ENCODE measurements at places on chromosomes 4 and X.

DNA sequence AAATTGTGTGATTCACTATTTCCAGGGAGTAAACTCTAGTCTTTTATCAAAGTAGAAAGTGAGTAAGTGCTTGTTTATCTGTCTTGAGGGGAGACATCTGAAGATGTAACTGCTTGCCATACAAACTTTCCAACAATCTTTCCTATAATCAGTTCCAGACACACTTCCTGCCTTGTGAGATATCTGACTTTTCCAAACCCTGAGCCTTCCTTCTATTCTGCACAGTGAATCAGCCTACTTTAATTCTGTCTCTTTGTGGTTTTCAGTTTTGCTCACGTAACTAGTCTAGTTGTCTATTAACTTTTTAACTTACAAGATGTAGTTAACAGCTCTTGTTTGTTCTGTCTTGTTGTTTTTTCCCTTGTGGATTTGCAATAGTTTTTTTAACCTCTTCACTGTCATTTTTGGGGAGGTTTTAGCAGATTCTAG, 947.8 kb downstream of the C4orf33 start:
- DNase-seq: no peak

DNA sequence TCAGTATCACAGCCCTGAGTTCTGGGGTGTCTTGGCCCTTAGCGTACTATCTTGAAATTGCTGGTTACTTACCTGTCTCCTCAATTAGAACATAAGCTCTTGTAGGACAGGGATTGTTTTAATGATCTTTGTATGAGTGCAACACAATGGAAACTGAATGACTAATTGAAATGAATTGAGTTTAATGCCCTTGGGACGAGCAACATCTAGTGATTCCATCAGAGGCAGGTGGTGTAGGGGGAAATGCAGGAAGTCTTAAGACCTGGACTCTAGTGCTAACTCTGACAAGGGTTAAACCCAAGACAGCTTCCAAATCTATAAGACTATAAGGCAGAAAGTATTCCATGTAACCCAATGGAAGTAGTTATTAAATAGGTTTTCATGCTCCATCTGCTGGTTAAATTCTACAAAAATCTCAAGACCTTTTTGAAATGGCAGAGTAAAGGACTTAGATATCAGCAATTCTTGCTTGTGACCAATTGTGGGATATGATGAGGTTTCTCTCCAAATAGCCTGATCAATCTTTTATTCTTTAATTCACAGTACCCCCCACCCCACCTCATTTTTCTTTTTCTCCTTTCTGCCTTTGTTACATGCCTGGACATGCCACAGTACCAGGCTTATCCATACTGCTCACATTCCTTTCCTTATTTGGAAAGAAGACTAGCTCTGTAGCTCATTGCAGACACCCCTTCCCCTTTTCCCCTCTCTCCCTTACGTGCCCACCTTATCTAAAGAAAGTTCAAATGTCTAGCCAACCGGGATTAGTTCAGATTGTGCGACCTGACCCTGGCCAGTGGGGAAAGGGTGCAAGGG, 340.8 kb downstream of the PAPSS1 start:
- no peak for DNase-seq

DNA sequence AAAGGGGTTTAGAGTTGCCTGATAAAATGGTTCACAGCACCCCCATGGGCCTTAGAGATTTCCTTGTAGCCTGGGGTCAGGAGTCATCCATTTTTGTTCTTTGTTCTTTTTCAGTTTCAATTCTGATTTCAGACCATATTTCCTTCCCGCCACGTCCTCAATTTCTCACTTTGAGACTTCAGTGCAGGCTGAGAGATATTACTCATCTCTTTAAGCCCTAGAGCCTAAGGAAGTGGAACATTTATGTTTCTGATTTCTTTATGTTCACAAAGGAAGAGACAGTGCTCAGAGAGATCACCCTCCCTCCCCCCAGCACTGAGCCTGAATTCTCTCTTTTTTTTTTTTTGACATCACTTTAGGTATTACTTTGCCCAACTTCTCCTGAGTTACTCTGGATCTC, 56.3 kb downstream of the MSN start:
- DNase-seq: no peak

DNA sequence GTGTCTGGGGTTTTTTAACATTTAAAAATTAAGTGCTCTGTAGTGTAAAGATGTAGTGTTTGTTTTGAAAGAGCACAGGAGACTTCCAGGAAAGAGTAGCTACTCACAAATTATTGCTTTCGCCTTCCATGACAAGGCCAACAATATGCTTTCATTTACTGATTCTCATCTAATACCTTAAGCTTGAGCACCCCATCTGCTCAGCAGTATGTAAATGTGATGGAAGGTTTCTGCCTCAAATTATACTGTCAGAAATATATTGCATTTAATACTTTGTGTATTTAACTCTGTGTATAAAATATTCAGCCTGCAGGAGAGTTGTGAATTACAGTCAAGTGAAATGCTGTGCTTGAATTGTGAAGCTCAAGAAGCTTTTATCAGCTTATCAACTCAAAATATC, 296.3 kb upstream of the ATOH1 start:
- no peak for DNase-seq

DNA sequence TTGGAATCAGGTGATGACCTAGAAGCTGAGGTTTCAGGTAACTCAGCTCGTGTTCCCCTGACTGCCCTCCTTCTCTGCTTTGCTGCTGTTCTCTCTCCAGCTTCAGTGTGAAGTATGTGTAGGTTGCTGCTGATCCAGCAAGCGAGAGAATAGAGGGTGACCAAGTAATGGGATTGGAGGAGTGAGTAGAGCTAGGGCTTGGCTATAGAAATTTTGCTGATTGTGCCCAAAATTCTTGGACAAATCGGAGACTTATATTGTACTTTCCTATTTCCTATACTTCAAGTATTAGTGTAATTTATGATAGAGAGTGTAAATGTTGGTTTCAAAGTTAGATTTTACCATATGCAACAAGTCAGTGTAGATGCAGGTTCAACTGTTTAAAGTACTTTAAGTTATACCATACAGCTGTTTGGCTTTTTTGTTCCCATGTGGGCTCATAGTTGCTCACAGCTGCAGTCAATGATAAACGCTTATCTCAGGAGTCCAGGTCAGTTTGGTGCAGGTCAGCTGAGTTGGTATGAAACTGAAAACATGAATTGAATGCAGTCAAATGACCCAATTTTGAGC, 48.0 kb downstream of the RAPGEF2 start:
- no peak for DNase-seq

- no peak for DNase-seq
Measured at GRCh38 chrX:82163701-82164100, 961.8 kb downstream of the SH3BGRL start.

GRCh38 chr4:3673716-3674478, 92.3 kb upstream of the ADRA2C start:
- no peak for DNase-seq

- no peak for DNase-seq
Measured at GRCh38 chrX:42246814-42247213, 323.5 kb upstream of the CASK start.

- DNase-seq: no peak
Measured at GRCh38 chr4:137707102-137707620, 174.9 kb upstream of the PCDH18 start.

DNA sequence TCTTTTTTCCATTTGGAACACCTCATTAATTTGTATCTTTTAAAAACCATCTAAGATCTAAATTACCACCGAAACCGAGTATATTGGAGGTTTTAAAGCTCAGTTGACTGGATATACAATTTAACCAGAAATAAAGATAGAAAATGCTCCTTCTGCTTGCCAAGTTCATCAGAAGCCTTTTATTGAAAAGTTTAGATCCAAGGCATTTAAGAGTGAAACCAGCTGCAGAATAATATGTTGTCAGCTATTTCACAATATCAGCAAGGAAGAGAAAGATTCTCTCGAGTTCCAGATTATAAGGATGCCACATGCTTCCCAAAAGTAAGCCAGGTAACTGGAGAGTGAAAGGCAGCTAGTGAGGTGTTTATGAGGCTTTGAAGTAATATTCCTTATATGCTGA, 217.4 kb downstream of the DCTD start:
- no peak for DNase-seq

DNA sequence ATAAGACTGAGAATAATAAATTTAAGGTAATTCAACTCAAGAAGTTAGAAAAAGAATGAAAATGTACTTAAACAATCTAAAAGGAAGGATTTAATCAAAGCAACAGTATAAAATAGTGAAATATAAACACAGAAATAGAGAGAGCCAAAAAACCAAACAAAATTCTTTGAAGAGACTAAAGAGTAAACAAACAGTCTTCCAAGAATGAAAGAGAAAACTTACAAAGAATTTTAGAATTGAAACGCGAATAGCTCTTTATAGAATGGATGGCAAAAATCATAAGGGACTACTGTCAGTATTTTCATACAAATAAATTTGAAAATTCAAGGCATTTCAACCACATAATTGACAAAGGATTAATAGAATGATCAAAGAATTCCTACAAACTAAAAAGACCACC, 41.7 kb downstream of the VEGFC start:
- DNase-seq: no peak

- no peak for DNase-seq
Measured at GRCh38 chrX:4963432-4963831, 1250.0 kb upstream of the PRKX start.

GRCh38 chr4:14583752-14584151, 418.5 kb upstream of the CPEB2 start:
- no peak for DNase-seq

- DNase-seq: no peak
Measured at GRCh38 chrX:2320580-2321327, 180.0 kb downstream of the DHRSX start.

All from HTR-8/SVneo (cell line).